ENCODE measurements at places on chromosomes 5 and 9. TPM values are rescaled to one million over a fixed set of nuclear protein-coding genes. Genes with fewer than 3 reads are reported as not detected.

- H3K4me1 ChIP-seq, result no peaks in the 10 kb centered on the region
- no peak for DNase-seq
- H3K27ac ChIP-seq, result no peak overlapping the region
- H3K27me3 ChIP-seq, result no peaks in the 10 kb centered on the region
- H3K36me3 ChIP-seq, result no peaks in the 10 kb centered on the region
These were observed 83.8 kb upstream of the FCN1 start for GRCh38 chr9:135001526-135001925.

DNA sequence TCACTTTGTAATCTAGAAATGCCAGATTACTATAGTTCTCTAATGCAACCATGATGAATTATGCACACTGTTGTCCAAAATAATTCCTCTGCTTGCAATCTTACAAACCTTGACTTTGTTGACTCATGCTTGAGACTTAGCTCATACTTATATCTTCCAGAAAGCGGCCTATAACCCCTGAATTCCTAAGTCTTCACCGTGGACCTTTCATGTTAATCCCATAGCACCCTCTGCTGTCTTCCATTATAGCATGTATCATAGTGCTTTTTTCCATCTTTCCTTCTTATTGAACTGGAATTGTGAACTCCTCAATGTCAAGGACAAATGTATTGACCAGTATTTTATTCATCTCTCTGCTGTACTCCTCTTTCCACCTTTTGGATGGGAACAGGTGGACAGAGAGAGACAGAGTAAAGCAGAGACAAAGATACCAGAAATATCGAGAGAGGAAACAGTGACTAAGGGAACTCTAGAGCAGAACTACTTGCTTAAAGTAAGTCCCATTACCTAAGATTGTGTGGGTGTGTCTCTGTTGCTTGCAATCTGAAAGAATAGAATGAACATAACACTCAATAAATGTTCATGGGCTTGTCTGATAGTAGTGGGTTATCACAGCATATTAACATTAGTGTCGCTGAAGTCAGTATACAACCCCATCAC, 110.0 kb downstream of the LURAP1L start:
- no peaks in the 10 kb centered on the region for H3K27me3 ChIP-seq
- no peaks in the 10 kb centered on the region for H3K4me1 ChIP-seq
- DNase-seq, result no peak
- H3K36me3 ChIP-seq, result no peaks in the 10 kb centered on the region

Gene TAF11L6
- not detected for total RNA-seq

Gene RANBP3L
- 4.9 TPM for total RNA-seq

Gene RPL7A
- 1,480 TPM for total RNA-seq

Gene FOXD4L3
- not detected for total RNA-seq

Gene ANKRD20A1
- 0.78 TPM for total RNA-seq

DNA sequence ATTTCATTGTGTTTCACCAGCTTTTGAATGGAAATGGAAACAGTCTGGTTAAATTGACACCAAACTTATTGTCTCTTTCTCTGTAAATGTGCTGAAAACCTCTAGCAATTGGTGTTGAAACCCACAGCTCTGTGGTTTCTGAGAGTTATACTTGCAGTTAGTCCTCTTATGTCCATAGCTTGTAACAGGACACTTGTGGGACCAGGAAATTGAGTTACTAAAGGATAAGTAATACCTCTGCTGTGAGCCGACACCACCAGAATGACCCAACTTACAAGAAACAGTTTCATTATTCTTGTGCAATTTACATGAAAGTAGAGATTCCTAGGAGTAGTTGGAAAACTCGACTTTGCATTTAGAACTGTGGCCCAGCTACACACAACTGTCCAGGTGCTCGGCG, 191.5 kb downstream of the CFAP90 start:
- H3K27me3 ChIP-seq, result no peaks in the 10 kb centered on the region
- H3K4me1 ChIP-seq, result no peaks in the 10 kb centered on the region
- no peak overlapping the region for H3K27ac ChIP-seq
- DNase-seq, result no peak
- no peak overlapping the region for H3K4me3 ChIP-seq

Gene LRRTM2
- total RNA-seq, result 0.66 TPM

Gene ZFP37
- 4.4 TPM for total RNA-seq

Gene KLF9
- 63.6 TPM for total RNA-seq

DNA sequence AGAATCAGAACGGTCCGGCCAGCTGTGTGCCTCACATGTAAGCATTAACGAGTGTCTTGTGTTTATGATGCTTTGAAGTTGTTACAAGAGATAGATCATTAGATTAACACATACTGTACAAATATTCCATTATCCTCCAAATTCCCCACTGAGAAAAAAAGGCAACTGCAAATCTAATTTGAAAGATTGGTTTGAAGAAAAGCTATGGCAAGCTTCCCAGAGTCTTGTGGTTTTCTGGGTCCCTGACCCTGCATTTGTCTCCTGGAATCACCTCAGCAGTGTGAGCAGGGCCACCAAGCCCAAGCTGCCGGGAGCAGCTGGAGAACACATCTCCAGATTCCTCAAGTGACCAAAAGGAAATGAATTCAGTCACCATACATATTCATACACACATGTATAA, 36.9 kb upstream of the ADAMTS16 start:
- H3K4me1 ChIP-seq, result no peaks in the 10 kb centered on the region
- no peak overlapping the region for H3K4me3 ChIP-seq
- H3K27me3 ChIP-seq, result no peaks in the 10 kb centered on the region

All from body of pancreas (tissue), 4 donors.